ENCODE measurements at places on chromosomes 3 and 15.

DNA sequence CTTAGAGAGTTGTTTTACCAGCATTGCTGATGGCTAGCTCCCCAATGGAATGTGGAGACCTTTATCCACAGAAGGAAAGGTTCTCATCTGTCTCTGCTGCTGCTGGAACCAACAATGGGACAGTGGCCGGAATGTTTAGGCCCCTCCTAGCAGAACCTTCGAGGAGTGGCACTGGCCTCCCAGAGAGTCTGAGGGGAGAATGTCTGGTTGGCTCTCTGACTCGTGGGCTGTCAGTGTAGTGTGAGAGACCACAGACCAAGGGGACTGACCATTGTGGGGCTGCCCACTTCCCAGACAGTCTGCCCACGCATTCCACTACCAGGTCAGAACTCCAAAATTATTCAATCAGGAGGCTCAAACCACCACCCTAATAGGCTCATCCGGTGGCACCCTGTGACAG is 5.1 kb downstream of the RASL12 start:
- DNase-seq, result no peak

- no peak for DNase-seq
Measured at GRCh38 chr15:38093931-38094330, 158.7 kb upstream of the SPRED1 start.

- no peak for DNase-seq
Measured at GRCh38 chr3:193829781-193830180, 236.8 kb downstream of the OPA1 start.

- DNase-seq, result no peak
Measured at GRCh38 chr3:16807391-16807790, 77.4 kb upstream of the PLCL2 start.

DNA sequence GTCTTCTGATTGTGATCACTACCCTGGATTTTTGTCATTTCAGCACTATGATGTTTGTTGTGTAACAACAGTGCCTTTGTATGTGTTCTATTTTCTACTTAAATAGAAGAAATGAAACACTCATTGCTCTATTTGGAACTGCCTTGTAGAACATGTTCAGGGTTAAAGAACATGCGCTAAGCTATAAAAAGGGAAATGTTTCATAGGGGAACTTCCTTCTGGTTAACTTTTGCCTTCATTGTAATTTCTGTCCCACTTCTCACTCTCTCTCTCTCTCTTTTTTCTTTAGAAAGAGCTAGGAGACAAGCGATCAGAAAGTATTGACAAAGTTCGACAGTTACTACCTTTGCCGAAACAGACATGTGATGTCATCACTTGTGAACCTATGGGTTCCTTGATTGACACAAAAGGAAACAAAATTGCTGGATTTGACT is at the start of gene P2RY12:
Gene P2RY12 (minus strand): TSS at position 13 of the 434 bp plus-strand sequence. CDS start 45,908 bp downstream, outside the sequence.
- DNase-seq, result no peak

DNA sequence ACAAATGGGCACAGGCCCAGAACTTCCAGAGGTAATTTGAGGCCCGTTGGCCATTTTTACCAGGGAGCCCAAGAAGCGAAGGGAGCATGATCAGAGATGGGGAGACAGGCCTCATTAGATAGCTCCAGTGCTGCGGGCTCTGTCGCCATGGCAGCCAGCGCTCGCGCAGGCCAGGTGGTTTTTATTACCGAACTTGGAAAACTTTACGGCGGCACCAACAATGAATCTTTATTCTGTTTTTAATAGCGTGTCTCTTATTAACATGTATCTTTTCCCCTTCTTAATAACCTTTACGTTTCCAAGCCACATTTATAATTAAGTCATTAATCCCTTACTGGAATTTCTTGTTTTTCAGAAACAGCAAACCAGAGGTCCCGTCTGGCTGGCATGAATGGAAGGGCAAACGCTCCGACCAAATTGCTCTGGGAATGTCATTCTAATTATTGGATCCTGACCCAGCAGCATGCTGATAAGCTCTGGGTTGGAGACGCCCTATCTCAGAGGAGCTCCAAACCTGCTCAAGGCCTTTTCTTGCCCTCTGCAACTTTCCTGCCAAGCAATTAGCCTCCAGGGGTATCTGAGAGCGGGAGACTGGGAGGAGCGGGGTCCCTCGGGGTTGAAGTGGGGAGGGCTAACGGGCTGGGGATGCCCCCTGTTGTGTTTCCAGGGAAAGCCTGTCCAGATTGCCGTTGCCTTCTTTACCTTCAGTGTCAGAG is 256.4 kb downstream of the TLE3 start:
- DNase-seq, result no peak

- no peak for DNase-seq
Measured at GRCh38 chr3:62771331-62772072, 103.7 kb downstream of the CADPS start.

GRCh38 chr3:184791171-184791570 is 20.8 kb upstream of the VPS8 start:
- no peak for DNase-seq

DNA sequence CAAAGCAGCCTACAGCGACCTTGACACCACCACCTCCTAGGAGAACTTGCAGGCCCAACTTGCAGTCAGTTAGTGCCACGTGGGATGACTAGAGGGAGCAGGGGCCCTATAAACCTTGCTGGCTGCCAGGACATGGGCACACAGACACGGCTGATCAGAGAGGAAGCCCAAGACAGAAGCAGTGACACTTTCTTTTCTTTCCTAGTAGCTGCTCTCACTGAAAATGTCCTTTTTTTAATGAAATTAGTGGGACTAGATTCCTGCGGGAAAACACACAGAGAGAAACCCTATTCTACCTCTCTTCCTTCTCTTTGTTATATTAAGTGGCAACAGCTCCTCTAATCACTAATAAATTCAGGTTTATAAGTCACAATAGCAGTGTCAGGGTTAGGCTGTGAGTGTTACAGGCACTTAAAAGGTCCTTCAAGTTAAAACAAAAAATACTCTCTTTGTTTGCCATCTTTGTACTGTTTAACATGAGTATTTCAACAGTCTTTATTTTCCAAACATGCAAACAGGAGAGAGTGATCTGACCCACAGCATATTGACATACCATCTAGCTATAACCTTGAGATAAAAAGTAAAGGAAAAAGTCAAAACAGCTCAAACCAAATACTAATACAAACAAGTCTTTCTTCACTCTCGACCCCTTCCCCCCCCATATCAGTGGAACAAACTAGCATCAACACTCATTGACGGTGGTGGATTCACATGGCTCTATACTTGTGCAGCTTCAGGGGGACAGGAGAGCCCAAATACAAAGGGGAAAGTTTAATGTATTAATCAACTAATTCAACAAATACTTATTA is 2.1 kb upstream of the TMEM212 start:
- DNase-seq, result no peak

DNA sequence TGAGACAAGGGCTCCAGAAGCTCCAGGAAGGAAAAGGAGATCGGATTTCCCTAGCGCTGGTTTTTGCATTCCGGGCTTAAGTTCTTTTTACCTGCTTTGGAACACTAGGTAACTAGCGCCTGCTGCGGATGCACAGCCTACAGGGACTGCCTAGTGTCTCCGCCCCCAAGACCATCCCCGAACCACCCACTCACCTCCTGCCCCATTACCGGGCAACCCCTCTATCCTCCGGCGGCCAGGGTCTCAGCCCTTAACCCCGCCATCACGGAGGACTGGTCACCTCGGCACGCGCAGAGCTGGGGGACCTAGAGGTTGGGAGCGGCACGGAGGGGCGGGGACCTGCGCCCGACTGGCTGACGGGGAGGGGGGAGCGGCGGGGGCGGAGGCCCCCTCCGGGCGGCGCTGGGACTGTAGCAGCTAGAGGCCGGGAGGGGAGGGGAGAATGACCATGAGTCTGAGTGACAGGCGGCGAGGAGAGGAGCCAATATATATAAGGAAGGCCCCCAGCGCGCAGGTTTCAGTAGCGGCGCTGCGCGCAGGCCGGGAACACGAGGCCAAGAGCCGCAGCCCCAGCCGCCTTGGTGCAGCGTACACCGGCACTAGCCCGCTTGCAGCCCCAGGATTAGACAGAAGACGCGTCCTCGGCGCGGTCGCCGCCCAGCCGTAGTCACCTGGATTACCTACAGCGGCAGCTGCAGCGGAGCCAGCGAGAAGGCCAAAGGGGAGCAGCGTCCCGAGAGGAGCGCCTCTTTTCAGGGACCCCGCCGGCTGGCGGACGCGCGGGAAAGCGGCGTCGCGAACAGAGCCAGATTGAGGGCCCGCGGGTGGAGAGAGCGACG is at the start of gene DLL4:
Gene DLL4 (plus strand): TSS at position 520 of the 839 bp plus-strand sequence. CDS start 329 bp downstream, outside the sequence.
- no peak for DNase-seq

GRCh38 chr15:98673133-98673532 is 24.8 kb downstream of the IGF1R start:
- no peak for DNase-seq

GRCh38 chr3:46881596-46882376 is 4.3 kb downstream of the PTH1R start:
- DNase-seq, result no peak

GRCh38 chr3:179020112-179020511 is 51.5 kb downstream of the ZMAT3 start:
- no peak for DNase-seq

DNA sequence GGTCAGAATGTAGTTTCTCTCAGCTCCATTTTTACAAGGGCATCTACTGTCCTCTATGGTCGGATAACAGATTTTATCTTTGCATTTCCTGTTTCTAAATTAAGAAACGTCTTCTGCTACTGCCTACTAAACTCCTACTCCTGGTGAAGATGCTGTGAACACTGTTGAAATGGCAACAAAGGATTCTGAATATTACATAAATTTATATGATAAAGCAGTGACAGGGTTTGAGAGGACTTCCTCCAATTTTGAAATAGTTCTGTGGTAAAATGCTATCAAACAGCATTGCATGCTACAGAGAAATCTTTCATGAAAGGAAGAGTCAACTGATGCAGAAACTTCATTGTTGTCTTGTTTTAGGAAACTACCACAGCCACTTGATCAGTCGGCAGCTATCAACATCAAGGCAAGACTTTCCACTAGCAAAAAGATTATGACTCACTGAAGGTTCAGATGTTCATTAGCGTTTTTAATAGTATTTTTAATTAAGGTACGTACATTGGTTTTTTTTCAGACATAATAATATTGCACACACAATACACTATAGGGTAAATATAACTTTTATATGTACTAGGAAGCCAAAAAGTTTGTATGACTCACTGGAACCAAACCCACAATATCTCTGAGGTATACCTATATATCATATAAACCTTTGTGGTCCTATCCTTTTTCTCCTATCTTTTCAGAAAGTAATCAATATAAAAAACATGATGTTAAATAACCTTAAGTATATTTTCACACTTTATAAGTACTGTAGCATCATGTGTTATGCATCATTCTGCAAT is 156.1 kb downstream of the STAG1 start:
- DNase-seq, result no peak

DNA sequence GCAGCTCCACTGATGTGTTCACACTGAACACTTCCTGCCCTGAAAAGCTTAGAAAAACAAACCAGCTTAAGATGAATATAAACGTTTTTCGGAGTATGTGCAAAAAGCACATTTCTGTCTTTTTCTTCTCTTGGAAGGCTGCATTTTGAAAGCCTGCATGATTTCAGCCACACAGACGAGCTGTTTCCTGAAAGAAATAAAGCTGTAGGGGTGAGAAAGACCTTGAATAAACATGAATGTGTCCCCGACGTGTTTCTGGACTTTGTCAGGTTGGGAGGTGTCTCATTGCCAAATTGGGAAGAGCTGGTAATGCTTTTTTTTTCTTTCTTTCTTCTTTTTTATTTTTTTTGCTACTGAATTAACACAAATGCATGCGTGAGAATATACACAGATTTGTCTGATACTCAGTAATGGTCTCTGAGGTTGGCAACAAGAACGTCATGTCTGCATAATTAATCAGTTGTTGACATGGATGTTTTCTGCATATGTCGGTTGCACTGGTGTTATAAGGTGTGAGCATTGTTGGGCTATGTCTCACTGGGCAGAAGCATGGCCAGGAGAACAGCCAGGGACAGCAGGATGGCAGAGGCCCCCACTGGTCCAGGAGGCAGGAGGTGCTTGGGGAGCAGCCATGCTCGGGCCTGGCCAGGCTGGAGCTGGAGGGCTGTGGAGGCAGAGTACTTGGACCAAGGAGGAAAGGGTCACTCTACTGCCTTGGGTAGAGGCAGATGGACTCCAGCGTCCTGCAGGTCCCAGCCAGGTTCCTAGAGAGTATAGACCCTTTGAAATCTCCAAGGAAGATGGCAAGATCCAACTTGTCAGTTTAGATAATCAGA is 39.0 kb downstream of the ADAMTSL3 start:
- DNase-seq, result no peak

Measured in stimulated activated CD8-positive, alpha-beta memory T cell treated with anti-CD3 and anti-CD28 coated beads, Interleukin-4, amount 100 ng/mL, for 4 hours (primary cell).